ENCODE measurements at places on chromosomes 11 and 22. TPM values are rescaled to one million over a fixed set of nuclear protein-coding genes. Genes with fewer than 3 reads are reported as not detected.

Gene OR5AS1
- total RNA-seq, result not detected

Gene RFPL3
- total RNA-seq, result not detected

Gene ABCC8
- total RNA-seq, result not detected

Gene SCGB1D2
- not detected for total RNA-seq

Gene SBF2
- 6.9 TPM for total RNA-seq

Gene CECR2
- not detected for total RNA-seq

Gene SPON1
- 0.36 TPM for total RNA-seq

Gene CALCA
- not detected for total RNA-seq

Gene KCNJ1
- not detected for total RNA-seq

Gene TRIM49
- not detected for total RNA-seq

Gene MS4A15
- total RNA-seq, result not detected

Gene BCL2L13
- 37.9 TPM for total RNA-seq

Gene KCNK7
- total RNA-seq, result 0.46 TPM

Gene STK33
- total RNA-seq, result 2.5 TPM

Gene EHBP1L1
- 115 TPM for total RNA-seq

Gene APOL1
- total RNA-seq, result 33.0 TPM

Gene FAM83F
- 0.46 TPM for total RNA-seq

Gene RASSF10
- not detected for total RNA-seq

Gene SHISAL1
- total RNA-seq, result not detected

Gene NOX4
- not detected for total RNA-seq

Gene KDM4F
- not detected for total RNA-seq

Gene THRSP
- total RNA-seq, result not detected

Gene SGSM1
- total RNA-seq, result not detected

Gene PATE2
- not detected for total RNA-seq

Gene SLC22A9
- not detected for total RNA-seq

Gene PPME1
- total RNA-seq, result 54.5 TPM

Gene NTM
- total RNA-seq, result not detected

Gene SLC15A3
- total RNA-seq, result 0.95 TPM

Gene KRTAP5-2
- not detected for total RNA-seq

Gene NUCB2
- total RNA-seq, result 39.4 TPM

Gene PTGDR2
- 0.19 TPM for total RNA-seq

Gene FOLH1
- total RNA-seq, result not detected

Gene POU2AF2
- total RNA-seq, result not detected

Gene ALKBH8
- 19.9 TPM for total RNA-seq

Gene TREH
- total RNA-seq, result not detected

Gene CPT1B
- total RNA-seq, result 44.0 TPM

Gene RBFOX2
- total RNA-seq, result 6.6 TPM

Gene SPTBN2
- 0.96 TPM for total RNA-seq

Gene ARFGAP2
- 88.7 TPM for total RNA-seq

Gene CLDN5
- total RNA-seq, result not detected

Gene CSF2RB
- total RNA-seq, result 0.04 TPM

Gene LRRC74B
- not detected for total RNA-seq

Gene IRAG1
- not detected for total RNA-seq

Gene ST3GAL4
- 13.9 TPM for total RNA-seq

Gene MB
- 1.5 TPM for total RNA-seq

Gene C11orf21
- total RNA-seq, result 3.5 TPM

Gene OR10G6
- not detected for total RNA-seq

Gene PICALM
- 92.2 TPM for total RNA-seq

Gene OR51B4
- not detected for total RNA-seq

Gene APOBEC3F
- 30.0 TPM for total RNA-seq

Gene E2F8
- total RNA-seq, result 13.3 TPM

Gene RBMXL2
- total RNA-seq, result not detected

Gene WNT11
- total RNA-seq, result not detected

Gene OR5A1
- total RNA-seq, result not detected

Gene CHRM1
- not detected for total RNA-seq

Gene AQP11
- total RNA-seq, result 0.55 TPM

Gene OR8G1
- not detected for total RNA-seq

Gene APOBEC3H
- 11.6 TPM for total RNA-seq

Gene ZPR1
- total RNA-seq, result 111 TPM

All from activated CD8-positive, alpha-beta memory T cell treated with anti-CD3 and anti-CD28 coated beads for 36 hours (primary cell).